ENCODE measurements at places on chromosomes 5 and 9.
A peak's percentile ranks its signal among the peaks of the same experiment; 100 is the strongest.

GRCh38 chr9:91710158-91710557 lies 239.9 kb downstream of the ROR2 start:
- no peak for DNase-seq

DNA sequence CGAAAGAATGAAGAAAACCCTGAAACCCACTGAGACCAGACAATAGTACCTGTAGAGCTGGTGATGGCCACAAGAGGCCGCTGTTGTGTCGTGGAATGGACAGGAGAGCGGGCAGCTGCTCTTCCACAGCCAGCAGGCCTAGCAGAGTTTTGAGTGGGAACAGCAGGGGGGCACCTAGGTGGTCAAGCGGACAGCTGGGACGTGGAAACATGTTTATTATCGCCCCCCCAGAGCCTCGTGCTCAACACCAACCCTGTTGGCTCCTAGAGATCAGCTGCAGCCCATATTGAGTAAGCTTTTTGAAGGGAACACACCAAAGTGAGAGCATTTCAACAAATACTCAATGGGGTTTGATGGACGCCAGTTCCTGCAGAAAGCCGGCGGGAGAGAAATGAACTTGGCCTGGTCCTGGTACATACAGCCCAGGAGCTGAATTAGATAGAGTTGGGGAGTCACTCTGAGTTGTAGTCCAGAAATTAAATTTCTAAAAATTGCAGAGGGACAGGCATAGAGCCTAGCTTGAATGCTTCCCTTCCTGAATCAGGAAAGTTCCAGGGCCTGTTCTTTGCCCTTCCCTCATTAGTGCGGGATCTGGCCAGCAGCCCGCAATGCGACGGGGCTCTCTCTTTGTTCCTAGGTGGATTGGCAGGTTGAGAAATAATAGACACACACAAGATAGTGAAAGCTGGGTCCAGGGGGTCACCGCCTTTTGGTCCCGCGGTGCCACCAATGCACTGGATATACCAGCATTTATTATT lies 33.8 kb downstream of the MFAP3 start:
- peak; percentile 79 for DNase-seq

DNA sequence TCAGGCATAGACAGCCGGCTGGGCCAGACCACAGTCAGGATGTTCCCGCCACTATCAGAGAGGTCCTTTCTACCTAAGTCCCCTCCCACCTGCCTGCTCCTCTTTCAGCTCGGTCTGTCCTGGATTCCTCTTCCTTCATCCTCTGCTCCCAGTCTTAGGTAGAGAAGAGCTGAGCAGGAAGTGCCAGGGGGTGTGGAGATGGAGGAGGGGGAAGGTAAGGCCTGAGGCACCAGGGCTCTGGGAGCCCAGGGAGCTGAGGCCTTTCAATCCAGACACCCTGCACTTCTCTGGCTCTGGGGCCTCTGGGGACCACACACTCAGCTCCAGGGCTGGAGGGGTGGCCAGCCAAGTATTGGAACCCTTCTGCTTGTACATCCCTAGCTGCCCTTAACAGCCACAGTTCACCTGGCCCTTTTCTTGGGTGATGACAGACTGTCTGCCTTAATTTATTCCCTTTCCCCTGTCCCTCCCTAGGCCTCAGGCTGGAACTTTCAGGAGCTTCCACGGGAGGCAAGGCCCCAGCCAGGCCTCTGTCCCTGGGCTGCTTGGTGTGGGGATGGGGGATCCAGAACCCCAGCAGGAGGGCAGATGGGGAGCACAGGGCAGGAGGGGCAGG lies 15.6 kb downstream of the IRF1 start:
- DNase-seq = no peak

DNA sequence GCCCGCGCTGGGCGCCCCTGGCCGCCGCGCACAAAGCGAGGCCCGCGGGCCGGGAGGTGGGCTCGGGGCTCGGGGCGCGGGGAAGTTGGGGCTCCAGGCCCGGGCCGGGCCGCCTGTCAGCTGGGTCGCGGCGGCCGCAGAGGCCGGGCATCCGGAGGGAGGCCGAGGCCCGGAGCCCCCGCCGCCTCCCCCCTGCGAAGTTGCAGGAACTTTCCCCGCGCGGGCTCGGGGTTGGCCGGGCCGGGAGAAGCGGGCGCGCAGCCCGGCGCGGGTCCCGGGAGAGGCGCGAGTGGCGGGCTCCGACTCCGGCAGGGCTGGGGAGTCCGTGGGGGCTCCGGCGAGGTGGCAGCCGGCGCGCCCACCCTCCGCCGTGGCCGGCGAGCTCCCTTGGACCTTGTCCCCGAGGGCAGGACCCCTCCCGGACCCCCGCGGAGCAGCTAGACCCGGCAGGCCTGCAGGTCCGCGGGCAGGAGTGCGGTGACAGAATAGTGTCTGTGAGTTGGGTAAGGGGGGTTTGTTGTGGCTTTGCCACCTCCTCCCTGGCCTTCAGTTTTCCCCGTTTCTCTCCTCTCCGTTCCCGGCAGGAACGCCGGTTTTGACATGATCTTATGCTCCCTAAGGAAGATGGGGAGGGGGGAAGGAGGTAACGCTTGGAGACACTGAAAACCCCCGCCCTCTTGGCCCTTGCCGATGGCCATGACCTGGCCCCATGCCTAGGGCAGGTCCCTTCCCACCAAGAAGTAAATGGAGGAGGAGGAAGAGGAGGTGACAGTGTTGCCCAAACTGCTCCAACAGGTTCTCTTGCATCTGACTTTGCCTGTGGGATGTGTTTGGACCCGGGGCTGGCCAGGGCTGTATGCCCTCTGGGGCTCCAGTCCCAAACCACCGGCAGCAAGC lies 942 bp downstream of the PHF2 start:
- DNase-seq = peak; percentile 30

DNA sequence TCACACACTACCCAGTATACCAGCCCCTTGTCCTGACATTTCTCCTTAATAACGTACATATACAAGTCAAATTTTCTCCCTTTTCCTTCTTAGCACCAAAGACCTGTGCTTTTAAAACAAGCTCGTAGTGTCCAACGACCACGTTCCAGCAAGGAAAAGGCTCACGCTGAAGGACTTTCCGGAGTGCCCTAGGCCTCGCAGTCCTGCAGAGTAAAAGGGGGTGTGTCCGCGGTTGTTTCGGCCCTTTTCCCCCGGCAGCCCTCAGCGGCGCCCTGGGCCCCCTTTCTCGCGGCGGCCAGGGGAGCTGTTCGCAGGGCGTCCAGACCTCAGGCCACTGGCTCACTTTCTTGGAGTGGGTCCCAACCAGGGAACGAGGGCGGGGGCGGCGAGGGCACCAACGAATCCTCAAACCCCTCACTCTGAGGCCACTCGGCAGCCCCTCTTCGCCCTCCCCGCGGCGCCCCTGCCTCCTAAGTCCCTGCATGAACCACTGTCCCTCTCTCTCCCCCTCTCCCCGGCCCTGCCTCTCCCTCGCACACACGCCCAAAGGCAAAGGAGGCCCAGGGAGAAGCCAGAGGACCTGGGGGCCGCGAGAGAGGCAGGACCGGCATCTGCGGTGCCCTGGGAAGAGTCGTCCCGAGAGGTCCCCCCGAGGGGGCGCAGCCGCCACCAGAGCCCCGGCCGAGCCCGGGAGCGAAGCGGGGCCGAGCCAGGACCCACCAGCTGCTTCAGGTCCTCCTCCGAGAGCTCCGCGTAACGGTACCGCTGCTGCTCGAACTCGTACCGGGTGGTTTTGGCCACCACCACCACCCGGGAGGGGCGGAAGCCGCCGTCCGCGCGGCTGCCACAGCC lies 720 bp downstream of the NADK2 start:
- DNase-seq = peak; percentile 64

DNA sequence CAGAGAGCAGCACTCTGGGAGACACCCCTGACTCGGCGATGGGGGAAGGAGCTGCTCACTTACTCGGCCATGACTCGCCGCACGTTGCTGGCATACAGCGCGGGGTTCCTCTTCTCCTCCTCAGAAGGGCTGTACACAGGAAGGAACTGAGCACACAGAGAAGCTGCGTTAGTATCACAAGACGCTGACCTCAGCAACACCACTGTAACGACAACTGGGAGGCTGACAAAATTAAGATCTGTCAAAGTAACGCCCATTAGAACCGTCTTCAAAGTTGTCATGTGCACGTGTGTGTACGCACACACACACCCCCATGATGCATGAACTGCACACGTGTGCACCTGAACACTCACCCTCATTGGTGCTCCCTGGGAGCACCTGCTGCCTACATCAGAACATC lies 32.1 kb upstream of the SLC6A3 start:
- no peak for DNase-seq

- peak; percentile 9 for DNase-seq
These were observed 81.2 kb downstream of the ZNF618 start for GRCh38 chr9:113957351-113957750.

GRCh38 chr5:141650851-141651727 lies at the start of gene FCHSD1:
TSS of gene FCHSD1 (minus strand) at chr5:141651418. CDS start at chr5:141651368, 50 bp downstream.
- DNase-seq = peak; percentile 82

GRCh38 chr5:2920312-2920711 lies 168.8 kb upstream of the IRX2 start:
- no peak for DNase-seq

DNA sequence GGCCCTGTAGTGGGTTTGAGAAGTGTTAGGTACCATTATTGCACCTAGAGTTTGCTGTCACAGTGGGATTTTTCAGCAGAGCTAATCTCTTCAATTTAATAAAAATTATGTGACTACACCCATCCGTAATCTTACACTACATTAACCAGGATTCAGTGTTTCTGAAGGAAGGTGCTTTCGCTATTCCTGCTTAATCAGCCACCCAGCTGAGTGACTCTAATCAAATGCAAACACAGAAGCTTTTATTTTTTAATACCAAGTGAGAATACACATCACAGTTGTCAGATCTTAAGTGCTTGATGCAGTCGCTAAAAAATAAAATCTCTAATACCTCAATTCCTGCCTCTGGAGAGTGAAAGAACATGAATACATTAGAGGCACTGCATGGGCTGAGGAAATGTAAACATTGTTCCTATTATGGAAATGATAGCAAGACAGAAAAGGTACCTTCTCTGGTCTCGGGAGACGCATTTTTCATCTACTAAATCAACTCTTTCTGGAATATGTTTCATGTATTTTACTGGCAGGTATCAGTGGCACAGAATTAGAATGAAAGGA lies 125.7 kb downstream of the SEMA6A start:
- DNase-seq = no peak

GRCh38 chr5:131462454-131462853 lies 172.6 kb downstream of the RAPGEF6 start:
- no peak for DNase-seq

GRCh38 chr5:2330325-2331130 lies 420.9 kb downstream of the IRX2 start:
- DNase-seq = no peak

- DNase-seq = no peak
These were observed 253.8 kb downstream of the PBX3 start for GRCh38 chr9:126000731-126001580.

DNA sequence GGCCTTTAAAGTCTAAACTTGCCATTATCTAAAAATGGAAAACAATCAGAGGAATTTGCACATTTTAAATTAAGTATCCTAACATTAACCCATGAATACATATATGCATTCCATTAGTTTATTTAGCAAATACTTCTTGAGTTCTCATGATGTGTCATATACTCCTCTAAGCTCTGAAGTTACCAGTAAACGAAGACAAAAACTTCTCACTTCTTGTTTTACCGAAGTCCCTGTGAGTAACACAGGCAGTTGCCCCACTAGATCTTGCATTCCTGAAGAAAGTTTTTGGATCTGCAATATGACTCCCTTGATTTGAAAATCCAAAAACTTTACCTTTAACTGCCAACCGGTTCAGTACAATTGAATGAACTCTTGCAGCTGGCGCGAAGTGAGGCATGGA lies 439.0 kb upstream of the MPDZ start:
- no peak for DNase-seq

DNA sequence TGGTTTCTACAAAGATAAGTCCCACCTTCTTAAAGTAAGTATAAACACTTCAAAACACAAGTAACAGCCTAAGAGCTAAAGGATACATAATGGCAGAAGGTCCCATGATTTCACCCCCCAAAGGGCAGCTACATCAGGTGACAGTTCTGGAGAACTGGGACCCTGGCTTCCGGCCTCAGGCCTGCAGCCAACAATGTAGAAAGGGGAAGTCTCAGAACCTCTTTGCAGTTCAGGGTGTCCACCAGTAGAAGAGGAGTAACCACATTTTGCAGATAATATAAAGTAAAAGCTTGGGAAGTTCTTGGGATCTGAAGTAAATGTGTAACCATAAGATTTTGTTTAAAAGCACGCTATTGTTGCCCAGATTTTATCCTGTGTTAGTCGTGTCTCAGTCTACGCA lies 267.4 kb upstream of the VLDLR start:
- no peak for DNase-seq

DNA sequence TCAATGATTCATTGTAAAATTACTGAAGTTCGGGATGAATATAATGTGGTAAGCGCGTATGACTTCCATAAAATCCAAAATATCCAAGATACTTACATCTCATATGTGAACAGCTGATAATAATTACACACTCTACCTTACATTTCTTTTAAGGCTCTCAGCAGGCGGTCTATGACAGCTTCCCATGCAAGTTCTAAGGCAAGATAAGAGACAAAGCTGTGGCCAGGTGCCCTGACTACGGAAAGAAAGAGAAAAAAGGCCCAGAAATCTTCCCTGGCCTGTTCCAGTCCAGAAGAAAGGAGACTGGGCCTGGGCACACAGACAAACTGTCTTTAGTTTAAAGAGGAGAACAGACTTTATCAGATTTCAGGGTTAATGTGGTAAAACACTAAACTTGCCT lies 69.1 kb downstream of the ARSB start:
- no peak for DNase-seq

GRCh38 chr9:112786829-112787520 lies 36.4 kb downstream of the SNX30 start:
- DNase-seq = no peak

- DNase-seq = peak; percentile 27
These were observed at the start of gene PCDH12 for GRCh38 chr5:141958113-141958512. TSS of gene PCDH12 (minus strand) at chr5:141958202. CDS start at chr5:141957851, 351 bp downstream.

DNA sequence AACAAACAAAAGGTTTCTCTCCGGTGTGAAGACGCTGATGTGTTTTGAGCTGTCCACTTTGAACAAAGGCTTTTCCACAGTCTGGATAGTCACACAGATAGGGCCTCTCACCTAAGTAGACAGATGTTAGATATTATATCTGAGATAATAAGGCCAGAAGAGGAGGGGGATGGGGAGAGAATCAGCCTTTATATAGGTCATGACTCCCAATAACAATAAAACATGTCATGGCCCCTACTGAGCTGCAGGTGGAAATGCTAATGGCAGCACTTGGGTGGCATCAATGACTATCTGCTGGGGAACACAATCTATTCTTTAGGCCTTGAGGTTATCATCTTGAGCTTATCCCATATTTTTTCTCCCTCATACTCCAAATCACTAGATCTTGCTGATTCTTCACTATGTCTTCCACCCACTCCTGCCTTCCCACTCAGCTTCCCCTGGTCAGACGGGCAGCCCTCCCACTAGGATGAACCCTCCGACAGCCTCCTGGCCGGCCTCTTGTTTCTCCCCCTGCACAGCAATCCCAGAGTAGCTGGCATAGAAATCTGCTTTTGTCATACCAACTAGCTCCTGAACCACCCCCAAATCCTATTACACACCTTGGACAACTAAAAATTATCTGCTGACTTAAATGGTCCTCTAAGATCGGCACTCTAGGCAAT lies 11.5 kb upstream of the SLC35D2 start:
- no peak for DNase-seq

GRCh38 chr9:113888336-113888735 lies 12.2 kb downstream of the ZNF618 start:
- DNase-seq = no peak

- DNase-seq = peak; percentile 38
These were observed 237.5 kb downstream of the CD180 start for GRCh38 chr5:66958980-66959641.
